Central memory CD4-positive, alpha-beta T cell (primary cell): ENCODE measurements at places on chromosomes 2 and 18.

GRCh38 chr2:7201851-7202250 is 284.6 kb downstream of the RNF144A start:
- no peak for DNase-seq

DNA sequence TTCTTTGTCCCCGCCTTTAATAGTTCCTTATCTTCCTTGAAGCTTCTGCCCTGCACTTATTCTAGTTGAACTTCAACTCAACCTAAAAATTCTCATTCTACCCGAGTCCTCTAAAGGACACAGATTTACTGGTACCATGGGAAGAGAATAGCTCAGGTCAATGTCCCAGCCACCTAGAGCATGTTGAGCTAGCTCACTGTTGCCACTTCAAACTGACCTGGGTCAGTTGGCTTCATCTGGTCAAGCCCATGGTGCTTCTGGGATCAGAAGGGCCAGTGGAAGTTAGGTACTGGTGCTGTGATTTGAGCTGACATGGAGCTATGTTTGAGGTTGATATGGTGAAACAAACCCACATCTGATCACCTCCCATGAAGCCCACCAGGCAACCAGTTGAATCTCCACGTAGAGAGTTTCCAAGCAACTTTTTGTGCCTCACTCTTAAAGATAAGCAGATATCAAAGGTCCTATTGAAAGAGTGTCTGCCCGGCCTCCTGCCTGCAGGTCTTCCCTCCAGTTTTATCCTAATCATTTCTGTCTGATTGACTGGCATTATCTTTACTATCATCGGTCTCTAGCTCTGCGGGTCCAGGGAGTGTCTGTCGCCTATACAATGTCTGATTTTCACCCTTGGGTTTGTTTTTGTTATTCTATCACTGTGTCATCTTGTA is 17.2 kb downstream of the GREB1 start:
- no peak for DNase-seq

DNA sequence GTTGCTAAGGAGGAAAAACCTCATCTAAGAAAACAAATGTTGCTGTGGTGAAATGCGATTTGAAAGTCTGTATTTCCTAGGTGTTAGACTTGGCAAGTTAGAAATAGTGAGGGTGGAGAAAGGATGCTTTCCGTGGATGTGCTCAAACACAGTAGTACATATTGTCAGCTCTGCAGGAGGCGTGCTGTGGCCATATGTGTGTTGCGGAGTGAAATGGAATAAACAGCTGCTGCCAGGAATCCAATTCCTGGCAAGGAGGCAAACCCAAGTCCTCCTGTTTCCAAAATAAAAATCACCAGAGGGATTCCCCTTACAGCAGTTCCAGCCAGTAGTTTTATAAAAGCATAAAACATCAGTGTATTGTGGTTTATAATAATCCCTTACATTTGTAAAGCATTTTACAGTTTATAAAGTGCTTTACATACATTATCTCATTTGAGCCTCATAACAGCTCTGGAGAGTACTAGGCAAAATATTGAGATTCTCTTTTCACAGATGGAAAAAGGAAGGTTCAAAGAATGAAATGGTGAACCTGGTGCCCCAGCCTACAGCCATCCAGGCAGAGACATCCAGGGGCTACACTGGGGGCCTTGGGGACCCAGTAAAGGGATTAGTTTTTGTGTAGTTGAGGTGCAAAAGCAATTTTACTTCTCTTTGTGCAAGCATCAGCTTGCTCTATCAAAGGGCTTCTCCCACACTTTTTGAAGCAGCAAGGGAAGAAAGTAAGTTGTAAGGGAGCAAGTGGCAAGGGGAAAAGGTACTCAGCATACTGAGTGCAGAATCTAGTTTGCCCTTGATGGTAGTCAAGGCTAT is 206.0 kb downstream of the AGPS start:
- no peak for DNase-seq

DNA sequence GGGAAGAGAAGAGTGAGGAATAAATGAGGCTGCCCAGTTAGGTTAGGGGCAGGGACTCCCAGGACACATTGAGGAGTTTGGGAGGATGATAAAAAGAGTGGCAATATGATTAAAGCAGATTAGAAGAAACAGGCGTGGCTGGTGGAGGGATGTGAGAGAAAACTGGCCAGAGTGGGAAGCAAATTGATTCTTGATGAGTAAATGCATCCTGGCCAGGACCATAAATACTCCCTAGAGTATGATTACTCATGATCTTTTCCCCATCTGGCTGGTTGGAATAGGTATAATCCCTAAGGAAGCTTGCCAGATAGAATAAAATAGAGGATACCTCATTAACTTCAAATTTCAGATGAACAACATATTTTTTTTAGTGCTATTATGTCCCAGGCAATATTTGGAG is 21.5 kb upstream of the DAW1 start:
- no peak for DNase-seq

GRCh38 chr2:237136824-237137223 is 51.1 kb downstream of the COPS8 start:
- no peak for DNase-seq

- no peak for DNase-seq
These were observed 73.6 kb upstream of the TSPYL6 start for GRCh38 chr2:54329482-54330161.

GRCh38 chr2:1651121-1652033 is 92.9 kb downstream of the PXDN start:
- no peak for DNase-seq

DNA sequence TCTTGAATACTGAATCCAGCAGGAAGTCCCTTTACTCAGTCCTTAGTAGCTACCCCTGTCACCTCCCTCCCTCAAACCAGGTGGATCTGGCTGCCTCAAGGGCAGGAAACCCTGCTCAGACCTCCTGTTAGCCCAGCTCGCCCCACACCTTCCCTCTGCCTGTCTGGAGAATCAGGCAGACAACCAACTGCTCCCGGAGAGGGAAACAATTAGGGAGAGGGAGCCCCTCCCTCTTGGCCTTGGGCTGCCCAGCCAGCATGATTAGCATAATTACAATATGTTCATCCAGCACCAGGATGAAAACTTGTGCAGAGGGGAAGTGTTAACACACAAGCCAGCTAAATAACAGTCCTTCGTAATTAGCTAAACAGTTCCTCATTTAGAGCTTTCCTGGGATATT is 185.5 kb downstream of the C1D start:
- DNase-seq, result no peak

- DNase-seq, result no peak
These were observed 46.1 kb downstream of the SIGLEC15 start for GRCh38 chr18:45871431-45872084.
